ENCODE measurements at places on chromosomes 4 and X.

DNA sequence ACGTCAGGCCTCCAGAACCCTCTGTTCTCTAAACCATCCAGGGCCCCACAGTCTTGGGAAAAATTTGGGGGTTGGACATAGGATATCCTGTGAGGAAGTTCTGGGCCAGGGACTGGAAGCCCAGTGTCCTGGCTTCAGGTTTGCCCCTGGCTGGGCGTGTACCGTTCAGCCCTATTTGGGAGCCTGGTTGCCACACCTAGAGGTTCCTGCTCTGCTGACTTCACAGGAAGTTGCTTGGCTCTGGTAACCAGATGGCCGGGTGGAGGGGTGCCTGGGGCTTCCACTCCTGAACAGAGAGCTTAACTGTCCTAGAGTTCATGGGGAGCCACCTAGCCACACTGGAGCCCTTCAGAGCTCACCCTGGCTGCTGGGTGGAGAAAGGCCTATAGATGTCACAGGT is 1.1 kb downstream of the TAFAZZIN start:
- no peak for DNase-seq

DNA sequence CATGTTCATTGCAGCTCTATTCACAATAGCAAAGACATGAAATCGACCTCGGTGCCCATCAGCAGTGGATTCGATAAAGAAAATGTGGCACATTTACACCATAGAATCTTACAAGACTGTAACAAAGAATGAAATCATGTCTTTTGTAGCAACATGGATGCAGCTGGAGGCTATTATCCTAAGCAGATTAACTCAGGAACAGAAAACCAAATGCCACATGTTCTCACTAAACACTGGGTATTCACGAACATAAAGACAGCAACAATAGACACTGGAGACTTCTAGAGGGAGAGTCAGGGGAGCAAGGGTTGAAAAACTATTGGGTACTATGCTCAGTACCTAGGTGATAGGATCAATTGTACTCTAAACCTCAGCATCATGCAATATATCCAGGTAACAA is 180.5 kb downstream of the PPP1R2C start:
- DNase-seq = no peak

GRCh38 chr4:84028340-84028739 is 470.8 kb downstream of the NKX6-1 start:
- no peak for DNase-seq

DNA sequence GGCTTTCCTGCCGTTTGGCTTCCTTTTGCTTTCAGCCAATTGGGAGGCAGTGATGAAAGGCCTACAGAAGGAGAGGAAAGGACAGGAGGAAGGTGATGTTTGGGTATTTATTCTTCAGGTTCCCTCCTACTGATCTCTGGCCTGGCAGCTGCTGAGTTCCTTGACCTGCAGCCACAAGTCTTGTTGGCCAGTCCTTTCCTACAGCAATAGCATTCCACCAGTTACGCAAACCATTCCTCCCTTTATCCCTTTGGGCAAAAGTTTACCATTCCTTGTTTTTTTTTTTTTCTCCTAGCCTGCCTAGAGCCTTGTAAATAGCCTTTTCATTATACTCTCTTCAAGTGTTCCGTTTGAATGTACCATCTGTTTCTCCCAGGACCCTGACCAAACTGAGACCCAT is 198.1 kb upstream of the FTHL17 start:
- no peak for DNase-seq

GRCh38 chr4:10403633-10404445 is 53.4 kb downstream of the ZNF518B start:
- DNase-seq = peak; percentile 12

DNA sequence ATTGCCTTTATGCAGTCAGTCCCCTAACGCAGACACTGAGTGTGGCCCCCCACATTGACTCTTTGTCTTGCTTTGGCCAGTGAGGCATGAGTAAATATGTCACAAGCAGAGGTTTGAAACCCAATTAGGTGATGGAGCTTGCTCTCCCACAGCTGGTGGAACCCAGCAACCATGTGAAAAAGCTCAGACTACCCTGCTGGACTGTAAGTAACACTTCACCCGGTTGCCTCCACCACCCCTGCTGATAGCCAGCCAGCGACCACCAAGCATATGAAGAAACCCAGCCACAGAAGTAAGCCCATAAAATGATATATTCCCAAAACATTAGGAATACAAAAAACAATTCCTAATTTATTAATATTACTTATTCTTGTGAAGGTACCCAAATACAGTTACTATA is 21.6 kb upstream of the PDCL2 start:
- no peak for DNase-seq

- DNase-seq = no peak
These were observed 43.7 kb downstream of the TSPAN5 start for GRCh38 chr4:98614662-98615061.

DNA sequence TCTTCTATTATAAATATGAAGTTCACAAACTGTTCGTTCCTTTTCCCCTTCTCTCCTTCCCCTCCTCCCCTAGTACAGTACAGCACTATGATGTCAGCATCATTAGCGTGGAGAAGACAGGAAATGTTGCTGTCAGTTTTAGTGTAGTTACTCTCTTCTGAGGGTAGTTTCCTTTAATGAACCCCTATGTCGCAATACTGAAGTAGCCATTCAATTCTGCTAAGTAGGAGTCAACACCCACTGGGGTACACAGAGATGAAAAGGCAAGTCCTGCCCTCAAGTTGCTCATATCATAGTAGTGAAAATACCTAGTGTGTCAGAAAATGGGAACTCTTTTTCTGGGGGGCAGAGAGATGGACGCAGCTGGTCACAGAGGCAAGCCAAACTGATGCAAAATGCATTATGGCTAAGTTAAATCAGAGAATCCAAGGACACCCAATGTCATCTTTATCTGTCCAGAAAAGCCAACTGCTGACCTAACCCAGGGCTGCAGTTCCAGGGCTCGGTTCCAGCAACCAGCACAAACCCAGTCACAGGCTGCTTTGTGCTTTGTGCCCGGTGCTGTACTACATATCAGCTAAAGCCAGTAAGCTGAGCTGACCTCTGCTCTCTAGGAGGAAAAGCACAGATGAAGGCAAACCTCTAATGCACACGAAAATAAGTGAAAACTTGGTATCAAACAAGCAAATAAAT is 31.5 kb downstream of the GRIA3 start:
- no peak for DNase-seq

GRCh38 chrX:55907968-55908607 is 190.5 kb downstream of the RRAGB start:
- no peak for DNase-seq

DNA sequence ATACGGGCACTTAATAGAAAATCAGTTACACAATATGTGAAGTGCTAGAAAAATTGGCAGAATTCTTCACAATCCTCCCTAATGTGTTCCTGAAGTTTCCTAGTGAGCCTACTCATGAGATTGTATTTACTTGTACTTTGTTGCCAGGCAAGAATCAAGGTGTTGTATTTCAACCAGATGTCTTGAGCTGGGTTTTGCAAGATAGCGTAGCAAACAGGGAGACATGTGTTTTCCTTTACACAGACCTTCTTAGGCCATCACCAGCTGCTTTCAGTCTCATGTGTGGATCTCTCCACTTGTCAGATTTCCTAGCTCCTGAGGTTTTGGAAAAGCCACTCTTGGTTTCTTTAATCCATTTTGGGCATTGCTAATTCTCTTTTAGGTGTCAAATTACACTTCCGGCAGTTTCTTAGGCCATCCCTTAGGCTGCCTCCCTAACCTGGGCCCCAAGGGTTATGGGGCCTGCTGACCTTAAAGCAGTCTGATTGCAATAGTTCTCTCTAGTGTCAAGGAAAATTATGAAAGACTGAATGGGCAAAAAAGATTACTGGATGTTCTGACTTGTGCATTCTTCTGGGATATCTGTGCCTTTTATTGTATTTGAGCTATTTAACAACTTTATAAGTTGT is 12.2 kb upstream of the EDA start:
- DNase-seq = no peak

- DNase-seq = no peak
These were observed 147.5 kb upstream of the CASK start for GRCh38 chrX:42070866-42071265.

DNA sequence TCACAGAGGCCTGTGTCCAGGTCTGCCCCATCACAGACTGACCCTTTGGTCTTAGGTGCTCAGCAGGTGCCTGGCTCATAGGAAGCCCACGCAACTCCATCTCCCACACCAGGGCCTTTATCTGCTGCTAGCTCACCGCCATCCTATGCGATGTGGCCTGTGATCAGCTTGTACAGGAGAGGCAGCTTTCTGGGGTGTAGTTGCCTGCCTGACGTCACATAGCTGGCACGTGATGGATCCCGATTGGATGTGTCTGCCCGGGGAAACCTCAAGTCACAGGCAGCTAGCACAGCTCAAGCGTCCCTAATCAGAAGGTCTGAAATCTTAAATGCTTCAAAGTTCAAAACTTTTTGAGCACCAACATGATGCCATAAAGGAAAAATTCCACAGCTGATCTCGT is 41.2 kb upstream of the CLDN34 start:
- DNase-seq = no peak

GRCh38 chrX:37817579-37817978 is 29.8 kb downstream of the DYNLT3 start:
- DNase-seq = no peak

- DNase-seq = no peak
These were observed 31.9 kb upstream of the ASMTL start for GRCh38 chrX:1484638-1485019.

- no peak for DNase-seq
These were observed 31.3 kb downstream of the HAND2 start for GRCh38 chr4:173498771-173499170.

GRCh38 chr4:102799816-102800215 is 27.5 kb downstream of the UBE2D3 start:
- no peak for DNase-seq

DNA sequence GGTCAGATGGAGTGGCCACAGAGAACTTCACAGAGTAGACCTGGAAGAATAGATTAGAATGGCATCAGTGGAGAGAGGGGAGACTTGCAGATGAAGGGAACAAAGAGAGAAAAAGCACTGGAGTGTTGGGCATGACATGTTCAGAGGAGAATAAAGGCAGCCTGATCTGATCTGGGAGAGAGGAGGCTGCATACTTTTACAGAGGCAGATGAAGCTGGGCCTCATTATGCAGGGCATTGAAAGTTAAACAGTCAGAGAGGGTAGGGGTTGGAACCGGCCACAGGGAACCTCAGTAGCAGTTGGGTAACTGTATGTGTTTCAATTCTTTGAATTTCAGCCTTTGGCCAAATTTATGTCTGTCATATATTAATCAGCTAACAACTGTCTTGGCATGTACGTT is 61.2 kb downstream of the SH3BGRL start:
- no peak for DNase-seq

DNA sequence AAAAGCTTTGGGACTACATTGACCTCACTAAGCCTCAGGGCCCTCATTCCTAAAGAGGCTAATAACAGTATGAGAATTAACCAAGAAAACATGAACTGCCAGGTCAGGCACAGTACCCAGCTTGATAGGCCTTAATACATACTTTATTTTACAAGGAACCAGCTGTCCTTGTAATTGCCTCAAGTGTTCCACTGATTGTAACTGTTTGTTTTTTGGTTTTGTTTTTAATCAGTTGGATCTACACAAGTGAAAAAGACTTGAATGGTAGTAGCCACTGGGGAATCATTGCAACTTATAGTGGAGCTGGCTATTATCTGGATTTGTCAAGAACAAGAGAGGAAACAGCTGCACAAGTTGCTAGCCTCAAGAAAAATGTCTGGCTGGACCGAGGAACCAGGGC is 35.6 kb downstream of the PKD2 start:
- DNase-seq = no peak

DNA sequence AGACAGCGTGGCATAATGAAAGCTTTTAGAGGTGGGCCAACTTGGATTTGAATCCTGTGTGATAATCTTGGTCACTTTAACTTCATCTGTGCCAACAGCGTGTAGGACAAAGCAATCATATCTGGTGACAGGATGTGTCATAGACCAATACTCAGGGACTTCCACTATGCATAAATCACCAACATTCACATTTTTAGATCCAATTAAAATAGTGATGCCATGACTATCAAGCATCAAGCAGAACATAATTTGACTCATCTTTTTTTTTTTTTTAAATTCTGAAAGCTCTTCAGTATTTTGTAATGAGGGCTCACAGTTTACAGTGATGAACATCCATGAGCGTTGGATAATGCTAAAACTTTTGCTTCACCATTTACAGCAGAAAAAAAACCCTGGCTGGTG is 27.3 kb upstream of the RAPGEF2 start:
- no peak for DNase-seq

GRCh38 chr4:78667764-78668163 is 108.4 kb upstream of the BMP2K start:
- no peak for DNase-seq

DNA sequence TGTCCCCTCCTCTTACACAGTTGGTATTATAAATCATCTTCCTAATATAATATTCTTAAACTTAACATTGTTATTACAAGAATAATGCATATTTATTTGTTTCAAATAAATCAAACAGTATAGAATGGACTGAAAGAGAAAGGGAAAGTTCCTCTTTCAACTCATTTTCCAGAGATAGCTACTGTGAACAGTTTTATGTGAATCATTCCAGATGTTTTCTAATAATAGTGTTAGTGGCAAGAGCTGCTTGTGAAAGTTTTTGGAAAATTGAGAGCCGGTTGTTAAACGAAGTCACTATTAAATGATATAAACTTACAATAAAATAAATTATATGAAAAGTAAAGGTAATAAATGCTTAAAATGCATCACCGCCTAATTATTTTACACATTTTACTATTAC is 14.6 kb downstream of the TMSB4X start:
- no peak for DNase-seq

DNA sequence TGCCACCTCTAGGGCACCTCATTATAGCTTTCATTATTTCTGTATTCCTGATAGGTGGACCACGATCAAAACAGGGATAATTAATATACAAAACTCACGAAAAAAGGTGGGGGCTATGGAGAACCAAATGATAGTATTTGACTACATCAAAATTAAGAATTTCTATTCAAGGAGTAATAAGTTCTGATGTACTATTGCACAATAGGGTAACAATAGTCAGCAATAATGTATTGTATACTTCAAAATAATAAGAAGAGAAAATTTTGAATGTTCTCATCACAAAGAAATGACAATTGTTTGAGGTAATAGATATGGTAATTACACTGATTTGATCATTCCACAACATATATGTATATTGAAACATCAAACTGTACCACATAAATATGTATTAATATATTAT is 327.3 kb upstream of the TRAM1L1 start:
- DNase-seq = no peak
